Liver (tissue), 10 donors: ENCODE measurements at places on chromosomes 12 and 14. TPM values are rescaled to one million over a fixed set of nuclear protein-coding genes. Genes with fewer than 3 reads are reported as not detected.

The KRT83 gene
- total RNA-seq = not detected

The POTEG gene
- total RNA-seq = not detected

DNA sequence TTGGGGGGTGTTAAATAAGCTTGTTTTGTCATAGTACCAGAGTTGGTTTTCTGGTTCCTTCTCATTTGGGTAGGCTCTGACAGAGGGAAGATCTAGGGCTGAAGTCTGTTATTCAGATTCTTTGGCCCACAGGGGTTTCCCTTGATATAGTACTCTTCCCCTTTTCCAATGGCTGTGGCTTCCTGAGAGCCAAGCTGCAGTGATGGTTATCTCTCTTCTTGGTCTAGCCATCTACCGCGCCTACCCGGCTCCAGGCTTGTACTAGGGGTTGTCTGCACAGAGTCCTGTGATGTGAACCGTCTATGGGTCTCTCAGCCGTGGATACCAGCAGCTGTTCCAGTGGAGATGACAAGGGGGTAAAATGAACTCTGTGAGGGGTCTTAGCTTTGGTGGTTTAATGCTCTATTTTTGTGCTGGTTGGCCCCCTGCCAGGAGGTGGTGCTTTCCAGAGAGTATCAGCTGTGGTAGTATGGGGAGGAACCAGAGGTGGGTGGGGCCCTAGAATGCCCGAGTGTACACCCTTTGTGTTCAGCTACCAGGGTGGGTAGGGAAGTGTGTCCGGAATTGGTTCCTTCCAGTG is 209.7 kb downstream of the GPHN start:
- DNase-seq = no peak

- peak; percentile 66 for DNase-seq
Measured at GRCh38 chr12:64610079-64610659, at the start of gene RASSF3. Gene RASSF3, plus strand, starts transcription at chr12:64610495. Its CDS starts 138 bp downstream, at chr12:64610633.
